NCI-H748 treated with DMSO at 0.1 percent for 48 hours (cell line): ENCODE measurements at places on chromosomes 7 and 10.

DNA sequence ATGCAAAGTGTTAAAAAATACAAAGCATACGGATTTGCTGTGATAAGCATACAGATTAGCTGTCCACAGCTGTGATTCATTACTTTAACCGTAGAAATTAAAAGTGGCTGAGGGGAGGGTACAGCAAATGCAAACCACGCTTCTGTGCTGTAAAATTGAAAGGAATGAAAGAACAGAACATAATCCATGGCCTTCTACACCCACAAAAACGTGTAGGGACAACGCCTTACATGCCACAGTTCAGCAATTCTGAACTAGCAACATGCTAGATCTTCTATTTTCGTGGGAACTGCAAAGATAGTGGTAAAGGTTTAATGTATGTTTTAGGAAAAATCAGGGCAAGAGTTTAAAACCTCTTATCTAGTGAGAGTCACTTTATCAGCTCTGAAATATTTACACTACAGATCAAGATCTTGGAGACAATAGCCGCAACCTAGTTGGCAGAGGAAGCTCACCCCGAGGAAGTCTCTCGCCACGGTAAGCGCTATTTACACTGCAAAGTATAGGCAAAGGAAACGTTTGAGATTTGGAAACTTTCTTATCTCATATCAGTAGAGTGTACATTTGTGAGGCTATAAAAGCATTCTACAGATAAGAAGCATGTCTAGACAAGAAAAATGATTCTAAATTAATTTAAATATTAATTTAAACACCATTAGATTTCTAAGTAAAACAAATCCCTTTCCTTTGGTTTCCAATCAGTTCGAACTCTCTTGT is 193.6 kb downstream of the MLLT10 start:
- no peak for DNase-seq

- DNase-seq: no peak
Observed at GRCh38 chr7:38736138-38736537, 105.0 kb upstream of the AMPH start.

DNA sequence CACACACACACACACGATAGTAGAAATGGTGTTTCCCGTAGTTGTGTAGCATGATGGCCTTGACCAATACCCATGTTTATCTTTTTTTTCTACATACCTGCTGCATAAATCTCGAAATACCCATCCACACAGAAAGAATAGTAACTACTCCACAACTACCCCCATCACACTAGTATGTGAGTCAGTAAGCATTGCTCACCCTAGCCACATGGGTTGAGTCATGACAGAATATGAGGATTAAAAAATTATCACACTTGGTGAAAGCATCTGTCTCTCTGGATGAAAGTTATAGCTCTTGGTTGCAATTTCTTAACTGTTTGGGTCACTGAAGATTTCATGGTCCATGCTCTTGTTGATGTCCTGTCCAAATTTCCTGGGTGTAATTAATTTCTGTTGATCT is 103.4 kb upstream of the MDFIC start:
- no peak for DNase-seq

DNA sequence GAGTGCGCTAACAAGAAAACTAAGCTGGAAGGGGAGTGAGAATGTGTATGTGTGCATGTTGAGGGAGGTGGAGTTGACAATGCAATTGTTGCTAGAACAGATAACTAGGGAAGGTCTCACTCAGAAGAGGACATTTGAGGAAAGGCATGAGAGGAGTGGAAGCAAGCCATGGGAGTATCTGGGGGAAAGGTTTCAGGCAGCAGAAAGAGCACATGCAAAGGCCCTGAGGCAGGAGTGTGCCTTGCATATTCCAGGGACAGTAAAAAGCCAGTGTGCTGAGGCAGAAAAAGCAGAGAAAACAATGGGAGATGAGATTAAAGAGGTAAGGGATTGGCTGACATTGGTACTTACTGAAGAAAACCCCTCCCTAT is 149.6 kb upstream of the ADO start:
- no peak for DNase-seq

DNA sequence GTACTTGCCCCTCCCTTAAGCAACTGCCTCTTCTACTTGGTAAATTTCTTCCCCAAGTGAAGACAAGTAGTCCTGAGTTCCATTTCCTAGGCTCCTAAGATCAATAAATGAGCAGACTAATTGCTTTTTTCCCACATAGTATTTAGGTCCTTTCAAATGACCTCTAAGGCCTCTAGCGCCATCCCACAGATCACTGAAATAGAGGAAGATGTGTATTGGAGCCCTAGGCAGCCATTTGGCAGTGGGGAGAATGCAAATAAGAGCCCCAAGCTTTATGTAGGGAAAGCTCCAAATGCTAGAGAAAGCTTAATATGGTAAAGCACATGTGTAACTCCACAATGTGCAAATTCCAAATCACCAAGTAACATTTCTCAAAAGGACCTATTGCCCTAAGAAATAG is 316.5 kb upstream of the PHF14 start:
- no peak for DNase-seq

GRCh38 chr7:74581916-74582440 is 75.5 kb upstream of the GTF2I start:
- DNase-seq: no peak

GRCh38 chr7:101586078-101586905 is 42.8 kb downstream of the MYL10 start:
- DNase-seq: no peak

GRCh38 chr10:64081947-64082482 is 560.8 kb downstream of the REEP3 start:
- no peak for DNase-seq

DNA sequence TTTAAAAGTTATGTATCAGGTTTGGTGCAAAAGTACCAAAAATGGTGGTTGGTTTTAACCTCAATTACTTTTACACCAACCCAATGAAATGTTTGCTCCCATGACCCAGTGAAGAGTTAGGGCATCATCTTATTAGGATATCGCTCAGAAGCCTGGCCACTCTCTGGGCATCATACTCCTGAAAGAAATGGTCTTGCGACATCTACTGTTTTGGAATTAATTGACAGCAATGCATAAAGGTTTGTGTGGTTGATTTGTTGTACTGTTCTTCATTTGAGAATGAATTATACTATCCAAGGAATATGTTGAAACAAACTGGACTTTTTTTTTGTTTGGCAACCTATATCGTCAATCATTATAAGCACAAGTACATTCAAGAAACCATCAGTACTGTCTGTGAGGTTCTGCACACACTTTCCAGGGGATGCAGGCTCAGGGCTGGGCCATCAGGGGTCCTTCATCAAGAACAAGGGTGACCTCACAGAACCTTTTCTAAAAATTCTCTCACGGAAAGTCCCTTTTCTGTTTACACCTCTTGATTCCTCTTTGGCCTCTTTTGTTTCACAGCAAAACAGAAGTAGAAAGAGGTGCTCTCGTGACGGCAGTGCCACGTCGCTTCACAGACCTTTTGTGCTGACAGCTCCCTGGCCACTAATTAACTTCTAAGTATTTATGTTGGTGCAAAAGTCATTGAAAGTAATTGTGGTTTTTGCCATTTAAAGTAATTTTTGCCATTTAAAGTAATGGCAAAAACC is 117.2 kb upstream of the KLF6 start:
- no peak for DNase-seq

DNA sequence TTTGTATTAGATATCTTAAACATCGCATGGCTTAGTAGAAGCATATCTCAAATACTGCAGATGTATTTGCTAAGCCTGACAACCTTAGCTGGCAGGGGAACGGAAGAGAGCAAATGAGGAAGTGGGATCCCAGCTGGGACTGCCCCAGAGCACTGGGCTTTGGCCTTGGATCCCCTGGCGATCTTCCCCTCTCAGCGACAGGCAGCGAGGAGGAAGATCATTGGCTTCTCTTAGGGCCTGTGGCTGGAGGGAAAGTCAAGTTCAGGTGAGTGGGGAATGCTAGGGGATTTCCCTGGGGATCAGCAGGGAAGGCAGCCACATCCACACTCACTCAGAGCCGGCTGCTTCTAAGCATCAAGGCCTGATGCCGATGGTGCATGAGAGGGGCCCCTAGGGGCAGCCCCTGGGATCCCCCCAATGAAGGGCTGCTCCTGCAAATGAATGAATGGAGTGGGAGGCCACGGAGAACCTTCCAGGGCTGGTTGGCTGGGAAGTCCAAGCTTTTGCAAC is 42.0 kb downstream of the LYZL2 start:
- DNase-seq: no peak

DNA sequence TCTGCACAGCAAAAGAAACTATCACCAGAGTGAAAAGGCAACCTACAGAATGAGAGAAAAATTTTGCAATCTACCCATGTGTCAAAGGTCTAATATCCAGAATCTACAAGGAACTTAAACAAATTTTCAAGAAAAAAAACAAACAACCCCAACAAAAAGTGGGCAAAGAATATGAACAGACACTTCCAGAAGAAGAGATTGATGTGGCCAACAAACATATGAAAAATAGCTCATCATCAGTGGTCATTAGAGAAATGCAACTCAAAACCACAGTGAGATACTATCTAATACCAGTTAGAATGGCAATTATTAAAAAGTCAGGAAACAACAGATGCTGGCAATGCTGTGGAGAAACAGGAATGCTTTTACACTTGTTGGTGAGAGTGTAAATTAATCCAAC is 7.1 kb upstream of the MKLN1 start:
- no peak for DNase-seq

GRCh38 chr7:78153285-78153684 is 354.7 kb downstream of the PHTF2 start:
- no peak for DNase-seq

DNA sequence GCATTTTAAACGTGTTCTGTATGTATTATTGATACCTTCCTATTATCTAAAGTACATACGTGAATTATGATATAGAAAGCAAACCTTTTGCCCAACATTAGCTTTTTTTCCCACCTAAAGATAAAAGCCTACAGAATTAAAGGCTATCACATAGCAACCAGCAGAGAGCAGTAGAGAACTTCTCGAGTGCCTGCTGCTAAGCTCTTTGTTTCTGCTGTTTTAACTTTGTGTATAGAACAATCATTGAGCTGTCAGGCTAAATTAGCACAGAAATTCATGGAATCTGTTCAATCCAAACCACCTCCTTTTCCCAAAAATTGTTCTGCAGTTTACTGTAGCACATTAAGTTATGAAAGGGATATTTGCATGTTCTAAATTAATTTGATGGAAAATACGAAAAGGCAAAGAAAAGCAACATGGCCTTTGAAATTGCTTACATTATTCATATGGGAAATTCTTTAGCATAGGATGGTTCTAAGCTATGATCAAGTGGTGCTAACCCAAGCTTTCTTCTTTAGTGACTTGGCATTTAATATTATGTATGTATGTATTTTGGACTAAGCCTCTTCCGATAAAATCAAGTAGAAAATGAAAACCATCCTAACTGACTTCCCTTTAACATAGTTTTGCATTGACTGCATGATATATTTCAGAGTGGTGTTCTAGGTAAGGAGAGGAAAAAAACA is 1288.5 kb downstream of the GATA3 start:
- peak; percentile 0 for DNase-seq

DNA sequence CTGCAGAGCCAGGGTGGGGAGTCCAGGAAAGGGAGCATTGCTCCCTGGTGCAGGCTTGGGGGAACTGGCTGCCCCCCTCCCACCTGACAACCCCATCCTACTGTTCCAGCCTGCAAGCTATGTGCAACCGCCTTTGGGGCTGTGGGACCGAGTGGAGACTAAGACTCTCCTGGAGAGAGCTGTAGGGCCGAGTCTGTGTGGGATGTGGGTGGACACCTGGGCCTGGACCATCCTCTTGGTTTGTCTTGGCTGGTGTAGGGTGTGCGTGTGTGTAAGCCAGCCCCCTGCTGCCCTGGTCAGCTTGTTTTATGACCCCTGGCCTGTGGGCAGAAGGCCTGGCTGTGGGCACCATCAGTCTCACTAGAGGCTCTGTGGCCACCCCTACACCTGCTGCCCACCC is 1.6 kb upstream of the RAMP3 start:
- no peak for DNase-seq

GRCh38 chr10:97163181-97163580 is 22.6 kb downstream of the SLIT1 start:
- no peak for DNase-seq

GRCh38 chr10:20147684-20148083 is 331.5 kb downstream of the PLXDC2 start:
- DNase-seq: no peak

DNA sequence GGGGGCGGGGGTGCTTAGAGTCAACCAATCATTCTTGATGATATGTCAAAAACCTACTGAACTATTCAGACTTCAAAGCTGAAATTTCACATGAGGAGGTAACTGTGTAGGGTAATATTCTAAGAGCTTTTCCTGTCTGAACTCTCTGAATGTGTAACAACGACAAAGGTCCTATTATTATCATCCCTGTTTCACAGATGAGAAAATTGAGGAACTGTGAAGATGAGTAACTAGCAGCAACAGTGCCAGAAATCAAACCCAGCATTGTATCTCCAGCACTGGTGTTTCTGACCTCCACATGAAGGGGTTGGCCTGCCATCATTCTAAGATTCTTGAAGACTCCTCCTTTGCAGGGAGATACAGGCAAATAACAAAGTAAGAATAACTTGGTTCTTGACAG is 294.7 kb upstream of the AOAH start:
- DNase-seq: no peak

- DNase-seq: peak; percentile 16
Observed at GRCh38 chr10:5434017-5434753, 21.8 kb downstream of the NET1 start.

- no peak for DNase-seq
Observed at GRCh38 chr10:126650161-126650560, 20.3 kb downstream of the C10orf90 start.

- no peak for DNase-seq
Observed at GRCh38 chr10:27242473-27242950, 1.9 kb upstream of the ACBD5 start.

DNA sequence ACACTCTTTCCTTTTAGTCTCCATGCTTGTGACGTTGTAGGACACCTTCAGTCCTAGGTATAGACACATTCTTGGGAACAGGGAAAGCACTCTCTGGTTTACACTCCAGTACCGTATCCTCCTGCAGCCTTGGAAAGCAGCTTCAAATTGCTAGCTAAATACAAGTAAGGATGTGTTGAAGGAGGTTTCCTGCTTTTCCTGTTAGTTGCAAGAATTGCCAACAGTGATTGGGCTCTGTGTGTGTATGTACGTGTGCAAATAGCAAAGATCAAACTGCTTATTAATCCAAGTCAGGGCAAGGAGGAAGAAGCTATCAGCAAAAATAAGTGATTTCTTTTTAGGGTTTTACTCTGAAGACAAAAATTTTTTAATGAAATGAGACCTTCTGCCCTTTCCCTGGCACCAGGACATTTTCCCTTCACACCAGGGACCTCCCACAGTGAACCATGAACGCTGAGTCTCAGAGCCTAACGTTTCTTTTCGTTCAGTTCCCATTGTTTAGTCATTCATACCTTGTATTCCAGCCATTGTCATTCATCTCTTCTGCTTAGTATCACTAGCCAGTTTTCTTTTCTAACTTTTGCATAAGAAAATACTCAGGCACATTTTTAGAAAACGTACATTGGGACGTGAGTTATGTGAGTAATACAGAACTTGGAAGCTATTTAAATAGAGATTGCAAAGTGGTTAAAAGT is 36.9 kb upstream of the AUTS2 start:
- DNase-seq: no peak

- DNase-seq: peak; percentile 54
Observed at GRCh38 chr7:135645296-135645904, 16.9 kb upstream of the STMP1 start.
